Cardiac atrium fibroblast (primary cell): ENCODE measurements at places on chromosomes 4 and X. TPM values are rescaled to one million over a fixed set of nuclear protein-coding genes. Genes with fewer than 3 reads are reported as not detected.

Gene PCDH11X
- not detected in 2 replicates for total RNA-seq

Gene SORCS2
- total RNA-seq, result 0.16 and 0.18 TPM in 2 replicates

Gene GJB1
- not detected in 2 replicates for total RNA-seq

Gene ARMCX2
- 76.4 and 91.0 TPM in 2 replicates for total RNA-seq

Gene IL15
- 2.0 and 3.9 TPM in 2 replicates for total RNA-seq

Gene CT45A10
- not detected in 2 replicates for total RNA-seq

Gene CLIC2
- 0.54 and 0.97 TPM in 2 replicates for total RNA-seq

Gene COX7B2
- total RNA-seq, result not detected in 2 replicates

Gene MAGEA12
- total RNA-seq, result not detected in 2 replicates

Gene HS6ST2
- total RNA-seq, result under 0.01 TPM in 1 of 2 replicates, not detected in the other

Gene HGFAC
- total RNA-seq, result not detected in 2 replicates

Gene SLC2A9
- 4.0 and 11.5 TPM in 2 replicates for total RNA-seq

Gene GYG2
- 5.2 and 16.5 TPM in 2 replicates for total RNA-seq

Gene KCNIP4
- total RNA-seq, result not detected in 2 replicates

Gene GDI1
- total RNA-seq, result 131 TPM in 2 replicates

Gene CXorf49
- not detected in 2 replicates for total RNA-seq

Gene PHOX2B
- not detected in 2 replicates for total RNA-seq

Gene DCLK2
- total RNA-seq, result 1.8 and 2.3 TPM in 2 replicates

Gene TMEM271
- total RNA-seq, result not detected in 2 replicates

Gene CT47B1
- total RNA-seq, result not detected in 2 replicates

Gene KLHL4
- total RNA-seq, result 5.8 and 10.9 TPM in 2 replicates

Gene TEX13B
- total RNA-seq, result not detected in 2 replicates

Gene BBS12
- total RNA-seq, result 2.5 and 3.4 TPM in 2 replicates

Gene TMEM144
- 1.4 and 7.5 TPM in 2 replicates for total RNA-seq

Gene ARX
- total RNA-seq, result not detected in 2 replicates

Gene BEND4
- not detected in 2 replicates for total RNA-seq

Gene RBM47
- total RNA-seq, result 0.54 and 2.4 TPM in 2 replicates

Gene ARHGAP24
- total RNA-seq, result 41.2 and 42.4 TPM in 2 replicates

Gene ITIH6
- not detected in 2 replicates for total RNA-seq

Gene HS3ST1
- 1.5 and 1.8 TPM in 2 replicates for total RNA-seq

Gene USP26
- total RNA-seq, result not detected in 2 replicates

Gene IL13RA2
- total RNA-seq, result 5.2 and 13.1 TPM in 2 replicates

Gene AREG
- total RNA-seq, result 1.6 and 13.9 TPM in 2 replicates

Gene TNIP3
- 0.72 and 0.81 TPM in 2 replicates for total RNA-seq

Gene FAM13A
- 8.1 and 12.0 TPM in 2 replicates for total RNA-seq

Gene CXCL6
- total RNA-seq, result 42.2 and 742 TPM in 2 replicates

Gene CACNA1F
- not detected in 2 replicates for total RNA-seq

Gene DRP2
- total RNA-seq, result 0.49 and 1.3 TPM in 2 replicates

Gene ARAP2
- total RNA-seq, result 0.16 and 0.18 TPM in 2 replicates

Gene H2BW1
- total RNA-seq, result not detected in 2 replicates

Gene SMIM31
- total RNA-seq, result not detected in 2 replicates

Gene DCAF12L1
- total RNA-seq, result not detected in 2 replicates

Gene FOXR2
- total RNA-seq, result not detected in 2 replicates

Gene GAGE13
- total RNA-seq, result not detected in 2 replicates
